ENCODE measurements at places on chromosomes 7 and 10.

- no peak for DNase-seq
Observed at GRCh38 chr7:116357781-116358670, 141.5 kb upstream of the CAV2 start.

DNA sequence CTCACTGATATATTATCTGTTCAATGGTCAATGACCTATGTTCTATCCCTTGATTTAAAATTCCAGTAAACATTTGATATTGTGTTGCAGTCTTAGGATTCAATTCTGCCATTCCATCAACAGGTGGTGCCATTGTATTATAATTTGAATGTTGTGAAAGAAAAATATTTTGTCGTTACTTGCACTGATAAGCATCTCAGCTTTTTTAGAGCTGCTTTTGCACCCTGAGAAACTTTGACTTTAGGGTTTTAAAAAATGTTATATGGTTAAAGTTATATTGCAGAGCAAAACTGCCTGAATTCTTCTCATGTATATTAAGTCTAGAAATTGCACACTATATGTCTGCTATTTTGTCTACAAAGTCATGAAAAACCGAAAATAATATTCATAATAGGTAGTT is 18.8 kb upstream of the MINDY3 start:
- DNase-seq: peak; percentile 30

DNA sequence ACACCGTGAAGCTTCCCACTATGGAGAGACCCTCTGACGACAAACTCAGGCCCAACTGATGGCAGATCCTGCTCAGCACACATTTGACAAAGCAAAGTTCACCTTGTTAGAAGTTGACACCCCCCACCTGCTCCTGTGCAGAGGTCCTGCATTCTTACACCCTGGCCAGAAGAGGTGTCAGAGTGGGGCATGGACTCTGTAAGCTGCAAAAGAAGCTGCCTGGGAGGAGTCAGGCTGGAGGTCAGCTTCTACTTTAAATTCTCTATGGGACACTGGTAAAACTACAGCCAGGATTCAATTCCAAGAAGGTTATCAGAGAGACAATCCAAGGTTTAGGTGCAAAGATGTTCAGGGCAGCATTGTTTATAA is 20.0 kb upstream of the TNS3 start:
- DNase-seq: no peak

- DNase-seq: no peak
Observed at GRCh38 chr7:93178213-93178612, 30.0 kb upstream of the SAMD9L start.

DNA sequence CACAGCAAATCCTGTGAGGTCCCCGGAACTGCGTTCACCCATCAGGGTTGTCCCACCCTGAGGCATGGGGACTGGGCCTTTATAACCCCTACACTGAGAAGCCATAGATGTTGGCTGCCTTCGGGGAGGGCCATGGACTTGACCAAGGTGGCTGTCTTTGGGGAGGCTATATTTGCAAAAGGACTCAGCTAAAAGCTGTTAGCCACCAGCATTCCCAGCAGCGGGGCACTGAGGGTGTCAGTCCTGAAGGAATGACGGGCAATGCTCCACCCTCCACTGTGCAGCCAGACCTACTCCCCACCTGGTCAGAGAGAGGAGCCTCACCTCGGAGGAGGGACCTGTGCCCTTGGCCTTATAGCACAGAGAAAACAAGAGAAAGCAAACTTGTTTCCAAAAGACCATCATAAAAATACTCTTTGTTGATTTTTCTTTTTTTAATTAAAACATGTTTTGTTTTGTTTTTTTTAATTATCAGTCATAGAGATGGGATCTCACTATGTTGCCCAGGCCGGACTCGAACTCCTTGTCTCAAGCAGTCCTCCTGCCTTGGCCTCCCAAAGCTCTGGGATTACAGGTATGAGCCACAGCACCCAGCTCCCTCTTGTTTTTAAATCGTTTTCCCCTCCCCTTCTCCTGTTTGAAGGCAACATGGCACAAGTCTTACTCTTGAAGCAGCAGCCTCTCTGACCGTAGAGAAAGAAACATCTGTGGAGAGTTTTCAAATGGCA is 26.7 kb upstream of the CUX1 start:
- no peak for DNase-seq

GRCh38 chr7:133501771-133502170 is 248.9 kb downstream of the EXOC4 start:
- DNase-seq: peak; percentile 58

DNA sequence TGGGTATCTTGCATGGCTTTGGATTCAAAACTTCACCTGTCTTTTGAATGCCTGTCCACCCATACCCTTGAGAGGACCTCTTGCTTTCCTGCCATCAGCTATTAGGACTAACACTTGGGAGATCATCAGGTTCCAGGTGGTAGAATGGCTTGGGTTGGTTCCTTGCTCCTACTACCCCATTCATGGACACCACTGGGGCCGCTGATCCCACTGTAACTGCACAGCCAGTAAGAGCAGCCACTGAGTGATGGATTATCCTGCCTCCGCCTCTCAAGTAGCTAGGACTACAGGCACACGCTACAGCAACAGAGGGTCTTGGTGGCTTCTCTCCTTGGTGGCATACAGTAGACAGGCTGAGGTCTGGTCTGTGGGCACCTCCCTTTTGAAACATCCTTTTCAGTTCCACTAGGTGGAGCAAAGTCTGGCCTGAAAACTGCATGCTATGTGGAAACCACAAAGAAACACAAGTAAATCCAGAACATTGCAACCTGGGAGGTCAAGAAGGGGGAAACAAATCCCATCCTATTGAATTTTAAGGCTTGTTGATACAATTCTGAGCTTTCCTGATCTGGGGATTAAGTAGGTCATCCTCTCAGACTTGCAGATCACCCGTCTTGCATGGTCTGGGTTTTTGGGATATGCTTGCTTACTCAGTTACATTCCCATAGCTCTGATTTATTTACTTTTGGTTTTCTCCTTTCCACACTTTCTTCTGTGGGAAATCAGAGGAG is 9.4 kb downstream of the WBP1L start:
- peak; percentile 46 for DNase-seq

DNA sequence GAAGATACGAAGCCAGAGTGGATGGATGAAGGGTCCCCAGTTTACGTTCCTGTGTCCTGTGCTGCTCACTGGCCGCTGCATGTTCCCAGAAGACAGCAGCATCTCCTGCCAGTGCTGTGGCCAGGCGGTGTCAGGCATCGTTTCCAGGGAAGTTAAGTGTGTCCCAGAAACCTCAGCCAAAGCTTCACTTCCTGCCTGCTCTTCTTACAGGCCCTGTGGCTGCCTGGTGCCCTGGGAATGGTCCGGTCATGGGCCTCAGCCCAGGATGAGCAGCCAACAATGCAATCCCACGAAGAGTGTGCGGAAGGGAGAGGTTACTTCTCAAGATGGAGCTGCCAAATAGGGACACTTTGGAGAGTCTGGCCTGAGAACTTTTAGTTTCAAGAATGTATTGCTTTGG is 99.7 kb upstream of the TARP start:
- no peak for DNase-seq

- no peak for DNase-seq
Observed at GRCh38 chr10:5317547-5318107, 47.1 kb upstream of the UCN3 start.

DNA sequence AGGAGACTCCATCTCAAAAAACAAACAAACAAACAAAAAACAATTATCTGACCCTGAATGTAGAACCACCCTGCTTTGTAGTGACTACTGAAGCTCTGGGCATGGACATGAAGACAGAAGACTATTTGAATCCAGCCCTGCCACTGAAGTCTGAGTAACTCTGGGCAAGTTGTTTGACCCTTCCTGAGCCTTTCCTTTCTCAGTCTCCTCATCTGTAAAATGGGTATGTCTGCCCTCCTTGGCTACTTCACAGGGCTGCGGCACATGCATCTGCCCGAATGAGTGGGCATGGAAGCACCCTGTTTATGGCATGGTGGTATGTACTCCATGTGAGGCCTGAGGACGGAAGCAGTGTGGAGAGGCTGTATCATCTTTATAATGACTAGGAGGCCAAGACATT is 22.2 kb upstream of the MALSU1 start:
- DNase-seq: no peak

DNA sequence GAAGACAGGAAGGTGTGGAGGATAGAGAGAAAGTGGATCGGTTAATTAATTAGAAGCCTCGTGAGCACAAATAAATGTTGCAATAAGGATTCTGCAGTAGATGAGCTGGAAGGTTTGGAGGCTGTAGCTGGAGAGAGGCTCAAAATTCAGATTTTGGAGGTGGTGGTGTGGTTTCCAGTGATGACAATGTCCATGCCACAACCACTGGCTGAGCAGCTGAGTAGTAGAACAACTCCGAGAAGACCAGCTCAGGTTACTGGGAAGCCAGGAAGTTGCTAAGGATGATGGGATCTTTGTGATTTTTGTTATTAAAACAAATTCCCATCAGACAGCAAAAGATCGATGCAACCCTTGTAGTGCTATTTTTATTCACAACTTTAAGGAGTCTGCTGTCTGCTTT is 7.7 kb downstream of the SLC26A4 start:
- DNase-seq: no peak

All from D341Med (cell line).